Occipital lobe (tissue), 3 donors: ENCODE measurements at places on chromosomes 4 and X. TPM values are rescaled to one million over a fixed set of nuclear protein-coding genes. Genes with fewer than 3 reads are reported as not detected.

The QRFPR gene
- total RNA-seq, result not detected

The SLIT2 gene
- total RNA-seq, result 14.7 TPM

DNA sequence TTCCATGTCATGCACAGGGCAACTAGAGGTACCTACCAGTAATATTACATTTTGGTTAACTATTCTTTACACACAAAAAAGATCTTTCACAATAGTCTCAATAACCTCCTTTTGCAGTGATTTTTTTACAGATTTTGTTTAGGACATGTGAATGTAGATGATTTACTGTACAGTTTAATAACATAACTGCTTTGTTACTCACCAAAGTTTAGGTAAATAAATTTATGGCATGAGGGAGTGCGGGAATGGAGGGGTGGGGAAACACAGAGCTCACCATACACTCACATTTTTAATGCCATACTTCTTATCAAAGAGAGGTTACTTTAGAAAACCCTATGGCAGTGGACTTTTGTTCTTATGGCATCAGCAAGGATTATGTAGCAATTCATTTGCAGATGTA is 93.1 kb upstream of the TEX13A start:
- no peak for DNase-seq

GRCh38 chr4:22695029-22695428 is 2.3 kb downstream of the GBA3 start:
- no peak for DNase-seq

- DNase-seq, result no peak
Observed at GRCh38 chrX:79592259-79592658, 225.1 kb upstream of the ITM2A start.
